OCI-LY7 (cell line): ENCODE measurements at places on chromosomes 7 and 10.

DNA sequence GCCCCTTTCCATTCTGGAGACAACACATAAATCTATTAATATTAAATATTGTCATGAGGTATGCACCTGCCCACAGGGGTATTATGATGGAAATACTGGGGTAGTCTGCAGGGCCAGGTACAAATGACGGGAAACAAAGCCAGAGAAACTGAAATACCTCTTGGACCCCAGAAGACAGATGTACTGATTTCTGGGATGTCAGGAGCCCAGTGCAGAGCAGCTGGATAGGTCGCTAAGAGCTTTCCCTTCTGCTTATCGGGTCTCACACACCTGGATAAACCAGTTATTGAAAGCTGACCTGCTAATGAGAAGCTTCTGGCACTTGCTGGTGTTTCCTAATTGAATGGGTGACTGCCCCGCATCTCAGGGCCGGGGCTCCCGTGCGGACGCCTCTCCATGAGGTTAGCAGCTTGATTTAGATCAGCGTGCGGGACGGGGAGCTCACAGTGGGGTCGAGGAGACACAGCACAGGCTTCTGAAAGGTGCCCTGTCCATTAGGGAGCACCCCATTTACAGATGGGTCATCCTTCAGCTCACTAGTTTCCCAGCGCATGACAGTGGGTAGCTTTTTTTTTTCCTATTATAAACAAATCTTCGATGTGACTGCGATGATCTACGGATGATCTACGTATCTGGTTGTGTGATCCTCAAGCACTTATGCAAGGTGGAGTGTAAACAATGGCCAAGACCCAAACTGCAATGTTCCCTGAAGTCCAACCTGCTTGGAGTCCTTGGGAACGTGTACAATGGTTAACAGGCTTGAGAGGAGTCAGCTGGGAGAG lies 1.5 kb upstream of the INSIG1 start:
- no peak for DNase-seq

DNA sequence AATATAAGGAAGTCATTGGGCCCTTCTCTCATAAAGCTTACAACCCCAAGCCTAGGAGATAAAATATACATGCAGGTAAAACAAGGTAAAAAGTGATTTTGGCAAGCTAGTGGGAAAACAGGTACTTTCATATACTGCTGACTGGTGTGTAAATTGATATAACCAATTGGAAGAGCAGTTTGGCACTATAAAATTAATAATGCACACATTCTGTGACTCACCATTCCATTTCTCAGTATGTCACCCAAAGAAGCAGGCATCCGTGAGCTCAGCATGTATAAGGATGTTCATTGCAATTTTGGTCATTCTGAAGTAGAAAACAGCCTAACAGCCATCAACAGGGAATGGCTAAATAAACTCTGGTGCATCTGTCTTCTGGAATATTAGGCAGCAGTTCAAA lies 2.9 kb downstream of the MACROH2A2 start:
- no peak for DNase-seq

DNA sequence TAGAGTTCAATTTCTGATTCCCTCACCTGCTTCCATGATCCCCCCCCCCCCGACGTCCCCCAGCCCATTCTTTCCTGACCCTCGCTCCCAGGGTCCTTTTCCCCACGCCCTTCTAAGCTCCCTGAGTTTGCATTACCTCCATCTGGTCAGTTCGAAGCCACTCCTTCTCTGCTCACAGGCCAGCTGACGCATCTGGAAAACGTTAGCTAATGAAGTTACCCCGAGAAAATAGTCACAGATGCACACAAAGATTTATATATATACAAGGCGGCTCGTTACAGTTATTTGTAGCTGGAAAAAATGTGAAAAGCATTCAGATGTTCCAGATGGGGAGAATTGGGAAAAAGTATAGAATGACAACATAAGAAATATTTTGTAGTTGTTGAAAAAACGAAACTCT lies 630.0 kb upstream of the FOXK1 start:
- DNase-seq = no peak

GRCh38 chr7:88635149-88635548 lies 124.4 kb upstream of the ZNF804B start:
- DNase-seq = no peak

- no peak for DNase-seq
Observed at GRCh38 chr10:33801705-33802104, 467.2 kb upstream of the NRP1 start.

- DNase-seq = no peak
Observed at GRCh38 chr7:82319674-82320118, 123.9 kb downstream of the CACNA2D1 start.

GRCh38 chr7:144723301-144723700 lies 112.6 kb downstream of the TPK1 start:
- DNase-seq = no peak

DNA sequence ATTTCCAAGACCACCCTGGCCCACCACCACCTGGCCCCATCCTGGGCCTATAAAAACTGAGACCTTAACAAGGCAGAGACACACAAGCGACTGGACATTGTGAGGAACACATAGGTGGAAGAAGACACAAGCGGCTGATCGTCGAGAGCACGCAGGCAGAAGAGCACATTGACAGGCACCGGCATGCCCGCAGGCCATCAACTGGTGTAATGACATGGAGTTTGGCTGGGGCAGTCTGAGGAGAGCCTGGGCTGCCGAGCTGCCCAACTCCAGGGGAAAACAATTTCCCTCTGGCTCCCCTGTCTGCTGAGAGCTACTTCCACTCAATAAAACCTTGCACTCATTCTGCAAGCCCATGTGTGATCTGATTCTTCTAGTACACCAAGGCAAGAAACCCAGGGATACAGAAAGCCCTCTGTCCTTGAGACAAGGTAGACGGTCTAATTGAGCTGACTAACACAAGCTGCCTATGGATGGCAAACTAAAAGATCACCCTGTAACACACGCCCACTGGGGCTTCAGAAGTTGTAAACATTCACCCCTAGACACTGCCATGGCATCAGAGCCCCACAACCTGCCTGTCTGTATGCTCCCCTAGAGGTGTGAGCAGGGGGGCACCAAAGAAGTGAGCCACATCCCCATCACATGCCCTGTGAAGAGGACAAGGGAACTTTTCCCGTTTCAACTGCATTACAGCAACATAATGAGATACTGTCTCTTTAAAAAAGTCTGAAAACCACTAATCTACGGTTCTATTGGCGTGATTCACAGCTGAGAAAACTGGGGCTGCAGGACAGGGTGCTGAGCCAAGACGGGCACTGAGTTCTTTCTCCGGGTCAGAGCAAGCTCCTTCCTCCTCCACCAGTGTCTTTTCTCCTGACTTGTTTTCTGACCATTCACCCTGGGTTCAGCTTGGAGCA lies 18.5 kb upstream of the TNS3 start:
- peak; percentile 23 for DNase-seq

DNA sequence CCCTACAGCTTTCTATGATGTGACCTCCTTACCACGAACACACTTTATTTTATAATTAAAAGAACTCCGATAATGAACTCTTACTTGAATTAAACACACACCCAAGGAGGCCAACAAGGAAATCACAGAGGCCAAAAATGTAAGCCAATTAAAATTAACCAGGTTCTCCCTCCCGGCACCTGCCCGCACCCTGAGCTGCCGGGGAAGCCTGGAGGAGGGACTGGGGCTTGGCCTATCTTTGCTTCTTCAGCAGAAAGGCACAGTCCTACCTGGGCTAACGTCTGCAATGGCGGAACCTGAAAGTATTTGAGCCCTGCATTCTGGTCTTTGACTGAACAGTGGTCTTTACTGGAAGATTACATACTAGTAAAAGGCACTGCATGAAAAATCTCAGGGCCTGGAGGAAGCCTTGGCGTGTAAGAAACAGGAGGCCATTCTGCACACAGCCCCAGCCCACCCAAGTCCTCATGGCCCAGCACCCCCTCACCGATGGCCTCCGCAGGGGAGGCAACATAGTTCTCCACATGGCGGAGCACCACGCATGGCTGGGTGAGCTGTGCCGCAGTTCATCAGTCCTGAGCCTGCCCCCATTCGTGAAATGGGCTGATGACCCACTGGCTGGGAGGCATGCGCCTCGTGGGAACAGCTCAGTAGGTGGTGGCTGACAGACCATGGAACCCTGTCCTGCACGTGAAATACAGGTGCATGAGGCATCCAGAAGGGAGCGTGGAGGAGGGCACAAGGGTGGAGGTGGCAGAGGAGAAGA lies 173.8 kb downstream of the PARD3 start:
- DNase-seq = no peak
